ENCODE measurements at places on chromosomes 3 and 15.

DNA sequence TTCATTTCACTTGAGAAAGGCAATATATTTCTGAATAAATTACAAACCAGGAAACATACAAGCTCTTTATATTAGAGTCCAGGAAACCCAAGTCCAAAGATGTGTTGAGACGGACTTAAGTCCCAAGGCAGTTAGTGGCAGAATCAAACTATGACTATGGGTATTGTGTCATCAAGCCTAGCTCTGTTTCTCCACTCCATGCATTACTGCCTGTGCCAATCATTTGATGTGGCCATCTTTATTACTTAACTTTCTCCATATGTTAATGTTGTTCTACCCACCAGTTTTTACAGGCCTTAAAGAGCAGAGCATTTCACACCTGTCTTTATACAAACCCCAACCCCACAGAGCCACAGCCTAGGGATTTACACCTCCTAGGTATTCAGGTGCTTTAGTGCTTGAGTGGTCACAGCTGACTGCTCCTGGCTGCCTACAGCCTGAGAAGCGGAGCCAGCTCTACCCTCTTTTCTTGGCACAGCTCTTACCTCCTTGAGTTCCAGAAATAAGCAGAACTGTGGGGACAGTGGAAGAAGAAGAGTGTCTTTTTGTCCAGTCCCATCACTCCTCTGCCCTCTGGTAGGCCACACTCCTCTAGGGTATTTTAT is 92.1 kb downstream of the DTWD1 start:
- DNase-seq, result no peak

DNA sequence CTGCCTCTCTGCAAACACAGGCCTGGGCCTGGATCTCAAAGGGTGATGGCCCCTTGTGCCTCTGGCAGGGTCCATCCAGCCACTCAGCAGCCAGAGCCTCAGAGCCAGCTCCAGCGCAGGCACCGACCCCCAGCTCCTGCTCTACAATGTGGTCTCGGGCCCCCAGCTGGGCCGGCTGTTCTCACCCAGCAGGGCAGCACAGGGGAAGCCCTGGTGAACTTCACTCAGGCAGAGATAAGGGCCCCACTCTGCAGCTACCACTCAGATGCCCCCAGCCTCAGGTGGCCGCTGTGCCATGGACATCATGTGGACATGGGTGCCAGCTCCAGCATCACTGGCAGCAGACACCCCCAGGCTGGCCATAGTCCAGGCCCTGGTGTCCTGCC is 173.1 kb downstream of the TBC1D2B start:
- DNase-seq, result no peak

- DNase-seq, result no peak
Observed at GRCh38 chr3:46334741-46335478, 19.0 kb upstream of the CCR2 start.

DNA sequence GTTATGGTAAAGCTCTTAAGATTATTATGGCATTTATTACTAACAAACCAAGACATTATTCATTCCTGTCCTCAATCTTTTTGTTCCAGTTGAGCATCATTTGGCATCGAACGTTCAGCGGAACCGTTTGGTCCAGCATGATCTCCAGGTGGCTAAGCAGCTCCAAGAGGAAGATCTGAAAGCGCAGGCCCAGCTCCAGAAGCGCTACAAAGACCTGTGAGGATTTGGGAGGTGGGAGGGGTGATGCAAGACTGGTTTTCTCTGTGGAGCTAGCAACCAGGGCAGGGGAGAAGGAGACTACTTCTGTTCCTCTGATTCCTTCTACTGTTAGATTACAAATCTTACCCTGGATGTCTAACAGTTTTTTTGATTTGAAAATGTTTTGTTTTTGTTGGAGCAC is 27.6 kb upstream of the UTS2B start:
- no peak for DNase-seq

- DNase-seq, result no peak
Observed at GRCh38 chr3:125126323-125126722, 70.5 kb upstream of the HEG1 start.

GRCh38 chr15:86714241-86714640 is 634.6 kb downstream of the AGBL1 start:
- DNase-seq, result no peak

DNA sequence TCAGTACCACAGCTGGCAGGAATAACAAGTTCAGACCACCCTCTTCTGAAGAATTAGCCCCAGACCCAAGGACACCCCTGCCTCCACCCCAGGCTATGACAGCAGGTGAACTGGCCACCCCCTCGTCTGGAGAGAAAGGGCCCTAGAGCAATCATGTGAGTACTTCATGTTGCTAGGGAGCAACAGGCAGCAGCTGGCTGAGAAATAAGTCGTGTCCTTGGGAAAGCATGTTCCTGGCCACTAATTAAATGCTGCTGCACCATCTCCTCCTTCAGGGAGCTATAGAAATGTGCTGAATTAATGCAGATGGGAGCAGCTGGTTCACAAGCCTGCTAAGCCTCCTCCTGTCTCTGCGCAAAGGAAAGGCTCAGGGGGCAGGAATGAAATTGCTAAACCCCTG is 31.5 kb downstream of the MRPS11 start:
- DNase-seq, result no peak

GRCh38 chr15:101554115-101554915 is 64.8 kb upstream of the PCSK6 start:
- DNase-seq, result no peak

GRCh38 chr3:106820726-106821362 is 556.4 kb upstream of the CCDC54 start:
- DNase-seq, result no peak

DNA sequence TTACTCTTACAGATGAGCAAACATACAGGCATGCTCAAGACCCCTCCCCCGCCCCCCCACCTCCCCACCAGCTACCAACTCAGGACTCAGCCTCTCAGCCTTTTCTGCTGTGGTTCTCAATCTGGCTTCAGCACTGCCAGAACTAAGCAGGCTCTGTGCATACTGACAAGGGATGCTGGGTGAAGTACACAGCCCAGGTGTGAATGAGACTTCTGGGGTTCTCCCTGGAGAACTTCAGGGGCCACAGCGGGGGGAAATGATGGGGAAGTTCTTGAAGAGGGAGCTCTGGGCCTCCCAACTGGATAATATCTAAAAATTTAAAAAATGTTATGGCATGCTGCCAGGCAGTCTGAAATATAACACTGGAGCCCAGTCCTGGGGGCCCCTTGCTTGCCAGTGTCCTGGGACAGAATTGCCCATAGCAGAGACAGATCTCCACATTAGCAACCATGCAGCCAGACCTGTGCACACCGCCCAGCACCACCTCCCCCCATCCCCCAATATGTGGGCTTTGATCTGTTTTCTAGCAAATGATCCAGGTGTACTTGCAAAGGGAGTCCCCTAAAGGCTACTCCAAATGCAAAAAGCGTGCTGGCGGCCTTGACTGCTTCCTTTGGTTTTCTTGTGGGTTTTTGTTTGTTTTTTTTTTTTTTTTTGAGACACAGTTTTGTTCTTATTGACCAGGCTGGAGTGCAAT is 41.4 kb downstream of the PGPEP1L start:
- no peak for DNase-seq

DNA sequence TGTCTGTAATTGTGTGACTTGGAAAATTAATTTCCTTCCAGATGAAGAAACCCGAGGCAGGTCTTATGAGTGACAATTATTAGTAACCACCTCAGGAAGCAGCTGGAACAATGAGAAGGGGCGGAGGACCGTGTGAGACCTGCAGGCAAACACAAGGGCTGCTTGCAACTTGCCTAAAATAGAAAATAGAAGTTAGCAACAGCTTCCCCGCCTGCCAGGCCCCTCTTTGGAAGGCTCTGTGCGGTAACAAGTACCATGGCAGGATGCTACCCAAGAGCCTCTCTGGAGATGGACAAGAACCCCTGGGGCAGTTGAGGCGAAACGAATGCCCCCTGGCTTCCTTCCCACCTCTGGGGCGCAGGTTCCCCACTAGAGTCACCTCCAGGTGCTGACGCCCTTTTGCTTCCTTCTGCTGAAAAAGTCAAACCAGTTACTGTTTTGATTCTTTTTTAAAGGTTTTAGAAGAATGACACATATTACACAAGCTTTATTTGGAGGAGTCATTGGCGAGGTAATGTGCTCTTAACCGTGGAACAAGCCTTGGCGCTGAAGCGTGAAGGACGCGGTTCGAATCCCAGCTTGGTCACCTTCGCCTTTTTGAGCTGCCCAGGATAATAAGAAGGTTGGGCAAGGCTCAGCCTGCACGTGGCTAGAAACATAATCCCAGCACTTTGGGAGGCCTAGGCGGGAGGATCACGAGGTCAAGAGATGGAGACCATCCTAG is 47.0 kb upstream of the SYNM start:
- DNase-seq, result no peak

DNA sequence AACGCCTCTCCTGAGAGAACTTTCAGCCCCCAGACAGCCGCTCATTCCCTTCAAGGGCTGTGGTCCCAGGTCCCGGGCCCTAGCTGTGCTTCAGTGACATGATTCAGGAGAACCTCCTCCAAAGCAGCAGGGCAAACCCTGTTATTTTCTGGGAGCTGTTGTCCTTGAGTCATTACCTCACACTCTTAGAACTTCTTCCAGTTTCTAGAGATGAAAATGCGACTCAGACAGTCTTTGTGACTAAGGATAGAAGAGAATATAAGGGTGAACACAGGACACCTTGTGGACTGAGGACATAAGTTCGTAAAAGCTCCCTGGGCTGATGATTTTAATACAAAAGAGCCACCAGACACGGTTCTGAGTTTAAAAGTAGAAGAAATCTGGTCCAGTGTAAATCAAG is 203.8 kb downstream of the RORA start:
- no peak for DNase-seq

- DNase-seq, result no peak
Observed at GRCh38 chr3:48505146-48505545, 1.2 kb upstream of the SHISA5 start.

DNA sequence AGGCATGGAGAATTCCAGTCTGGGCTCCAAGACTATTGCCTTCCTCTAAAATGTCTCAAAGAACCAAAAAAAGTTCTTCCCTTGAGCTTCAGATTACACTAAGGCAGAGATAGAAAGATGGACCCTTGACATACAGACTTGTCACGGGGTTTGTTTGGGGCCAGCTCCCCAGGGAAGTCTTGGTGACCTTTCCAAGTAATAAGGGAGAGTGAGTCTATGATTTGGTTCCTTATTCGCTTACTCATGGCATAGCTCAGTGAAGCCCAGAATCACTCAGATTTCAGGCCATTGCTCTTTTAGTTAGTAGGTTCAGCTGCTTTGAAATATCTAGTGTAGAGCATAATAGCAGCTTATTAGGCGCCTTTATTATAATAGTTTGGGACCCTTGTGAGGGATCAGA is 90.3 kb downstream of the PLCL2 start:
- no peak for DNase-seq

DNA sequence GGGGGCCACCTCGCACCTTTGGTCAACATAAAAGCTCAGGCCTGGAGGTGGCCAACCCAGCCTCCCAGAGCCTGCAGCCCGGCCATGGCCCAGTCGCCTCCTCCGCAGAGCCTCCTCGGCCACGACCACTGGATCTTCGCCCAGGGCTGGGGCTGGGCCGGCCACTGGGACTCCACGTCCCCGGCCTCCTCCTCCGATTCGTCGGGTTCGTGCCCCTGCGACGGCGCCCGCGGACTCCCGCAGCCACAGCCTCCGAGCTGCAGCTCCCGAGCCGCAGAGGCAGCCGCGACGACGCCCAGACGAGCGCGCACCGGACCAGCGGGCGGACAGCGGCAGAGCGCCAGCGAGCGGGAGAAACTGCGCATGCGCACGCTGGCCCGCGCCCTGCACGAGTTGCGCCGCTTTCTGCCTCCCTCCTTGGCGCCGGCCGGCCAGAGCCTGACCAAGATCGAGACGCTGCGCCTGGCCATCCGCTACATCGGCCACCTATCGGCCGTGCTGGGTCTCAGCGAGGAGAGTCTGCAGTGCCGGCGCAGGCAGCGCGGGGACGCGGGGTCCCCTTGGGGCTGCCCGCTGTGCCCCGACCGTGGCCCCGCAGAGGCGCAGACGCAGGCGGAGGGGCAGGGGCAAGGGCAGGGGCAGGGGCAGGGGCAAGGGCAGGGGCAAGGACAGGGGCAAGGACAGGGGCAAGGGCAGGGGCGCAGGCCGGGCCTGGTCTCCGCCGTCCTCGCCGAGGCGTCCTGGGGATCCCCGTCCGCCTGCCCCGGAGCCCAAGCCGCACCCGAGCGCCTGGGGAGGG is at the start of gene MESP2:
Gene MESP2, plus strand, starts transcription at position 59 of the 799 bp plus-strand sequence. Its CDS starts 26 bp downstream, at position 85.
- peak; percentile 85 for DNase-seq

GRCh38 chr3:30273304-30274072 is 332.9 kb upstream of the TGFBR2 start:
- DNase-seq, result no peak

GRCh38 chr3:13307041-13307440 is 113.1 kb downstream of the NUP210 start:
- DNase-seq, result no peak

DNA sequence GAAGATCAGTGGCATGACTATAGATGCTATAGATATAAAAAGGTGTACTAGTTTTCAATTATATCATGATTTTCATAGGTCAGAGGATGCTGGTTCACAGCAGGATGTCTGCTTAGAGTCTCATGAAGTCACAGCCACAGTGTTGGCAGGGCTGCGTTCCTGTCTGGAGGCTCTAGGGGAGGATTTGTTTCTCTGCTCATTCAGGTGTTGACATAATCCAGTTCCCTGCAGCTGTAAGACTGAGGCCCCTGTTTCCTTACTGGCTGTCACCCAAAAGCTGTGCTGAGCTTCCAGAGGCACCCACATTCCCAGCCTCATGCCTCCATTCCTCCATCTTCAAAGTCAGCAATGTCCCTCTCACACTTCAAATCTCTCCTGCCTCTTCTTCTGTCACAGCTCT is 170.7 kb downstream of the OCA2 start:
- DNase-seq, result no peak

- peak; percentile 72 for DNase-seq
Observed at GRCh38 chr3:132659365-132660051, at the start of gene ACAD11. Gene ACAD11, minus strand, starts transcription at chr3:132659809. Its CDS starts 58 bp downstream, at chr3:132659751.

- no peak for DNase-seq
Observed at GRCh38 chr3:89405176-89405575, 297.8 kb downstream of the EPHA3 start.

GRCh38 chr3:114101101-114101500 is 44.6 kb downstream of the QTRT2 start:
- no peak for DNase-seq

GRCh38 chr3:5264093-5264600 is 76.6 kb downstream of the EDEM1 start:
- DNase-seq, result no peak

Data from HT-29 (cell line).